Activated CD4-positive, alpha-beta T cell treated with anti-CD3 and anti-CD28 coated beads for 48 hours (primary cell): ENCODE measurements at places on chromosomes 7 and 10.

DNA sequence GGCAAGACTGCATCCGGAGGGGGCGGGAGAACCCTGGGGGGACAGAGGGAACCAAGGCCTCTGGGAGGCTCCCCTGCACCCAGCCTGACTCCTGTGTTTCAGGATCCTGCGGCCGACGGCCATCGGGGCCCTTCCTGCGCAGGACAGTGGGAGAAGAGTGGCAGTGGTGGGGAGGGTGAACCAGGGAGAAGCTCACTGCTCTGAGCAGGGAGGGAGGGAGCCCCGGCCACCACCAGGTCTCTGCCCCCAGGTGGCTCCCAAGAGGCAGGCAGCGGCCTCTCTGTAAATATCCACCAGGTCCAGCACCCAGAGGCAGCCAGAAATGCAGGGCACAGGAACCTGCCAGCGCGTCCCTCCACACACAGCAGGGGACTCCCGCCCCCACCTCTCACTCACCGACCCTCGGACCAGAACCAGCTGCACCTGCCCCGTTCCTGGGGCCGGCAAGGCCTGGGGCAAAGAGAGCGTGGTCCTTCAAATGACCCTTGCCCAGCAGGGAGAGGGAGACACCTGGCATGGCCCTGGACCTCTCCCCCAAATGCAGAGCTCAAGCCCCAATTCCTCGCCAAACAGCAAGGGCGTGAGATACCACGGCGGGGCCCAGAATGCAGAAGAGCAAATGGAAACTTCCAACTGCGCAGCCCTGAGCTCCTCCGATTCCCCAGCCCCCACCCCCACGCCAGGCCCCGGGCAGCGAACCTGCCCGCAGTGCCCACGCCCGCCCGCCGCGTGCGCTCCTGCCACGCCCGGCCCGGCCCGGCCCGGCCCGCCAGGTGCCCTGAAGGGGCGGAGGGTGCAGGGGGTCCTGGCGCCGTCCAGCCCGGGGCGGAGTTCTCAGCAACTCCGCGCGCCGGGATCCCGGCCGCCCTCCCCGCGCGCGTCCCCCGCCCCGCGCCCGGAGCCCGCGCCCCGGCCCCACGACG lies 805 bp downstream of the RASGEF1A start:
- peak; percentile 57 for DNase-seq

DNA sequence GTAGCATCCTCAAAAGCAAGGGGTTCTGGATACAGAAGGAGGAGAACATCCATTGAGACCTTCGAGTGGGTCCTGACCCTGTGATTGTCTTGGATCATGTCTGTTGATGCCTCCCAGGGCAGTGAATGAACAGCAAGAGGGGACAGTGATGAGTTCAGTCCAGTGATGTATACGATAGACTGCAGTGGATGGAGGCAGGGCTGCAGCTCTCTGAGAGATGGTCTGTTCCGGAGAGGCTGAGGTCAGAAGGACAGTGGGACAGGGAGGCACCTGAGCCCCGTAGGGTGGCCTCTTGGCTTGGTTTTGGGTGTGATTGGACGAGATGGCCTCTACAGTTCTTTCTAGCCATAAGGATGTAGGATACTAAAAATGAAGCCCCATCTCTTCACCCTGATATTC lies 280.4 kb downstream of the CAMK1D start:
- no peak for DNase-seq

DNA sequence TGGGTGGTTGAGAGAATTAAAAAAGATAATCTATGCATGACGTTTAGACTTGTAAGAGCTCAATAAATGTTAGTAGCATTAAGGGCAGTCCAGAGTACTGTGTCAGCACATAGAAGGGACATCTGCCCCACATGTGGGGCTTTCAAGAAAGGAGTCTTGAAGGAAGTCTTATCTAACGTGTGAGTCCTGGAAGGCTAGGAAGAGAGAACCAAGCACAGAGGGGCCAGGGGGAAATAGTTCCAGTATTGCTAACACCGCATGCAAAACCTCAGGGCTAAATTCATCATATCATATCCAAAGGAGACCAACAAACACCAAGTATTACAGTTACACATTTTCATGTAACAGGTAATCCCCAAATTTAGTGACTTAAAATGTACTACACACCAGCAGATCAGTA lies 122.7 kb downstream of the AOAH start:
- DNase-seq, result no peak

- no peak for DNase-seq
Observed at GRCh38 chr7:27389496-27389895, 146.9 kb downstream of the EVX1 start.

DNA sequence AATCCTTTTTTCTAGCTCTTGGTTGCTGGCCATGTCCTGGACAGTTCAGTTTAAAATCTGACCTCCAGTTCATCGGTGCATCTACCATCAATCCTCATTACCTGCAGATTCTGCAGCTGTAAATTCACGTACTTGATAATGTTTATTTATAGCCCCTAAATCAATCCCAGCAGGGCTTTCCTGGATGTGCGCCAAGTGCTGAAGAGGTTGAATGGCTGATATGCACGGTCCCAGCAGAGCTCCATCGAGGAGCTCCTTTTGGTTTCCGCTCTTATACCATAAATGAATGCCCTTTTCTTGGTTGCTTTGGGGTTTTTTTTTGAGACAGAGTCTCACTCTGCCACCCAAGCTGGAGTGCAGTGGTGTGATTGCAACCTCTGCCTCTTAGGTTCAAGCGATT lies 91.2 kb upstream of the CCZ1B start:
- DNase-seq, result no peak
